ENCODE measurements at places on chromosomes 12 and 14.
A peak's percentile ranks its signal among the peaks of the same experiment; 100 is the strongest.

DNA sequence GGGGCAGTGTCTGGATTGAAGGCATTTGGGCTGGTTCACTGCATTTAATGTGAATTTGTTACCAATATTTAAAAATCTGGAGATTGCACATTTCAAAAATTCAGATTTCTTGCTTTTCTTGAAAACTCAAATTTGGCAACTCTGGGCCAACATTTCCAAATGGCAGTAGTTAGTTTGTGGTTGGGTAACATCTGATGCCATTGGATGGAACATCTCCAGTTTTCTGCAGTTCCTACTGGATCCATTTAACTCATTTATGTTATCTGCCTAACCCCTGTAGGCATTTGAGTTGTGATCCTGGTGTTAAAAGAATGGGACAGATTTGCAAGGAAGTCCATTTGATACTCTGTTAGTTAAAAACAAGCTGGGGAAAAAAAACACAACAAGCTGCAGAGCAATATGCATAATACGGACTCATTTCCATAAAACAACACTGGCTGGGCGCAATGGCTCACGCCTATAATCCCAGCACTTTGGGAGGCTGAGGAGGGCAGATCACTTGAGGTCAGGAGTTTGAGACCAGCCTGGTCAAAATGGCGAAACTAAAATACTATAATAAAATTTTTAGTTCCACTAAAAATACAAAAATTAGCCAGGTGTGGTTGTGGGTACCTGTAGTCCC lies 7.9 kb downstream of the EIF2B2 start:
- DNase-seq: peak; percentile 50

DNA sequence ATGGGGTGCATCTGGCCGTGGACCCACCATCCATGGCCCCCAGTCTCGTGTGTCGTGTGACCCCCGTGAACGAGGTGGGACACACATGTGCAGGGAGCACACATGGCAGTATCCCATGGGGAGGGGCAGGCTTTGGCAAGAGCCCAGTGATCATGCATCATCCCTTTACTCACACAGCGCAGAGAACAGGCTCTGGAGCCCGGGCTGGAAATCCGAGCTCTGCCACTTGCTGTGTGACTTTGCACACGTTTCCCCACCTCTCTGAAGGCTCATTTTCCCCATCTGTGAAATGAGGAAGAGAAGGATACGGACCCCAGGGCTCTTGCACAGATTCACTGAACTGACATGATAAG lies 119.9 kb downstream of the PHETA1 start:
- no peak for DNase-seq

- no peak for DNase-seq
Measured at GRCh38 chr12:19048943-19049342, 80.6 kb upstream of the PLEKHA5 start.

DNA sequence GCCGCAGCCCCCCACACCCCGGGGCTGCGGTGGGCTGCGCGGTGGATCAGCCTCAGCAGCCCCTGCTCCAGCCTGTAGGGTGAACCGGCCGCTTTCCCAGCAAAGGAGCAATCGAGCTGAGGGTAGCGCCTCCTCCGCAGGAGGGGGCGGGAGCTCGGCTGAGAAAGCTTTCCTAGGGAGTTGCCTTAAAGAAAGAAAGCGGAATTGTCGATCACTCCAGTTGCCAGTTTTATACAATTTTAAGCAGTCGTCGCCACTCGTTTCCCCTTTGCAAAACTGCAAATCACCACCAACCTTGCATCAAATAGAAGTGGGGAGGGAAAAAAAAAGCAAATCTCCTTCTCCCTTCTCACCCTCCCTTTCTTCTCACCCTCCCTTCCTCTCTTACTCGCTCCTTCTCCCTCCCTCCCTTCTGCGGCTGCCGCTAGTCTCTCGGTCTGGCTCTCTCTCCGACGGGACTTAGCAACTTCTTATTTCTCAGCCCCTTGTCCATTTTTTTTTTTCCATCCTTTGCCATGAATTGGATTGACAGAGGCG lies at the start of gene PDE3A:
PDE3A (plus strand) TSS at position 424 of the 537 bp plus-strand sequence. CDS start 748 bp downstream, outside the sequence.
- no peak for DNase-seq

Measured in AG09319 (cell line).